HEK293T (cell line): ENCODE measurements at places on chromosomes 7 and 10.

GRCh38 chr10:68184546-68184945, 47.4 kb downstream of the ATOH7 start:
- no peak for DNase-seq

DNA sequence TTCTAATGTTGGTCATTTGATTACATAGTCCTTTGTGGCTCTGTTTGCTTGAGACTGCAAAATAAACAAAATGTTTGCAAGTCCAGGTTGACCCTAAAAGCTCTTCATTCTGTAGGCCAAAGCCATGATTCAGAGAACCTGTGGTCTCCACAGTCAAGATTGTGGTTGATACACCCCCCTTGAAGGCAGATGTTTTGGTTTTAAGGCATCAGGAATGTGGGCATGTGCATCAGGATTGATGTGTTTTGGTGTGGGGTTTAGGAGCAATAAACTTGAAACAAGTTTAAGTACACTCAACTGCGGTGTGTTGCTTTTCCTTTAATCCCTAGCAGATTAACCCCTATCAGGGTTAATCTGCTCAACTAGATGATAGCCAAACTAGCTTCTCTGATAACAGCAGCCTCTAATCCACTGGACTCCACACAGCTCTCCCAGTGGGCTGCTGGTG, 379.1 kb upstream of the GALNT17 start:
- DNase-seq, result no peak

- no peak for DNase-seq
These were observed 420 bp upstream of the MINPP1 start for GRCh38 chr10:87504307-87504639.

DNA sequence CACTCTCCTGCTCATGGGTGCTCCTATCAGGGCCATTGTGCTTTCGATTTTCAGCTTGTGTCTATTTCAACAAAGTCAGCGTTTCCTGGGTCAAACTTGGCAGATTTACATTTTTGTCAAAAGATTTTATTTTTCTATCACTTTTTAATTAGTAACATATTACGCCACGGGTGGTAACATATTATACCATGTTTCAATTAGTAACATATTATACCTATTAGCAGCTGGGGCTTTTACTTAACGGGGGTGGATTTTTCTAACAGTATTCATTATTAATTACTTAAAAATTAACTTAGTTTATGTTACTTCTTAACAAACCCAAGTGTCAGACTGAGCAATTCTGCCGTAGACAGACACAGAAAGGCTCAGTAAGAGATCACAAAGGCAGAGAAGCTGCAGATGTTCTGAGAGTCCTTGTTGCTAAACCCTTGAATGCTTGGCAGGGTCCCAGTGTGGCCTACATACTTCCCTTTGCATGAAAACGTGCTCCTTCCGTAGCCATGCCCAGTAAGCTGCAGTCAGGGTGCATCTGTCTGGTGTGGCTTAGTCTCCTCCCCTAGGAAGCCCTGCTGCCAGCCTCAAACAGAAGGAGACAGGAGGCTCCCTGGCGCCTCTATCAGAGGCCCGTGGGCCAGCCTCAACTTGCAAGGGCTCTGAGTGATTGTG, 263.1 kb upstream of the CXCL12 start:
- no peak for DNase-seq

GRCh38 chr10:62813981-62814380, 2.2 kb downstream of the EGR2 start:
- DNase-seq, result no peak

DNA sequence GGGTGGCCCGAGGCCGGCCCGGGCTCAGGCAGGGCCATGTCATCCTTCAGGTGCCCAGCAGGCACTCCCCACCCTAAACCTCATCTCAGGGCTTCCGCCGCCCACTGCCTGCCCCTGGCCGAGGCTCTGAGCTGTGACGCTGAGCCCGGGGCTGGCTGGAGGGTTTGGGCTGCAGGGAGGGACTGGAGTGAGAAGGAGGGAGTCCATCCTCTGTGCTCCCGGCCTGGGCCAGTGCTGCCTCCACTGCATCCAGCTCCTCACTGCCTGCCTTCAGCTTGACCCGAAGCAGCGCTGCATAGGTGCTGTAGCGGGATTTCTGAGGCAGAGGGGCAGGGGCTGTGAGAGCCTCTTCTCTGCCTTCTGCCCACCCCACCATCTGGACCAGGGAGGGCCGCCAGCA, 7.6 kb downstream of the NFKB2 start:
- no peak for DNase-seq

GRCh38 chr10:69069090-69070042, 18.5 kb upstream of the SRGN start:
- DNase-seq, result no peak

DNA sequence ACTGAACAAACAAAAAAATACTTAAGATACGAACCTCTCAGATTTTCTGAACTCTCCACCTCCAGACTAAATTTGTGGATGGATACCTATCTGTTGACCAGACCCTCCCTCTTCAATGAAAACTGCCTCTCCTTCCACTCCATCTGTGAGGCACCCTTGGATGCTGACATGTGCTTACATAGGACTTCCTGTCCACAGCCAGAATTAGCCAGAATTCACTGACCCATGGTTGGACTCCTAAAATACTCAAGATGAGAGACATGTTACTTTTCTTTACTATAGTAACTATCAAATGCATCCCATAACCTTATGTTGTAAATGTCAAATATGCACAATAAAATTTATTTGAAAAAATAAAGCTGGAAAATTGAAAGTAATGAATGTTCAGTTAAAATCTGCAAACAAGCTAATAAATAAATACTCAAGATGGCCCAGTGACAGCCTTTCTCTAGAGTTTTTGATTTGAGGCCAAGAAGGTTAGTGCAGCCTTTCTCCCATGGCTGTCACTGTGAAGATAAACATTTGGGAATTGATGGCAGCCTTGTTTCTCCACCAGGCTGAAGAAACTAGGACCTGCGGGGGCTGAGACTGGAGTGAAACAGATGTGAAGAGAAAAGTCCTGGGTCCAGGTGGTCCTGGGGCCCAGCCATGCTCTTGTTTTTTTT, 287.0 kb downstream of the ZEB1 start:
- DNase-seq, result no peak

GRCh38 chr7:41058986-41059741, 643.7 kb downstream of the INHBA start:
- no peak for DNase-seq

GRCh38 chr7:92313055-92313454, 67.3 kb downstream of the ANKIB1 start:
- no peak for DNase-seq

- no peak for DNase-seq
These were observed 237.1 kb upstream of the FAM3C start for GRCh38 chr7:121633186-121633585.

DNA sequence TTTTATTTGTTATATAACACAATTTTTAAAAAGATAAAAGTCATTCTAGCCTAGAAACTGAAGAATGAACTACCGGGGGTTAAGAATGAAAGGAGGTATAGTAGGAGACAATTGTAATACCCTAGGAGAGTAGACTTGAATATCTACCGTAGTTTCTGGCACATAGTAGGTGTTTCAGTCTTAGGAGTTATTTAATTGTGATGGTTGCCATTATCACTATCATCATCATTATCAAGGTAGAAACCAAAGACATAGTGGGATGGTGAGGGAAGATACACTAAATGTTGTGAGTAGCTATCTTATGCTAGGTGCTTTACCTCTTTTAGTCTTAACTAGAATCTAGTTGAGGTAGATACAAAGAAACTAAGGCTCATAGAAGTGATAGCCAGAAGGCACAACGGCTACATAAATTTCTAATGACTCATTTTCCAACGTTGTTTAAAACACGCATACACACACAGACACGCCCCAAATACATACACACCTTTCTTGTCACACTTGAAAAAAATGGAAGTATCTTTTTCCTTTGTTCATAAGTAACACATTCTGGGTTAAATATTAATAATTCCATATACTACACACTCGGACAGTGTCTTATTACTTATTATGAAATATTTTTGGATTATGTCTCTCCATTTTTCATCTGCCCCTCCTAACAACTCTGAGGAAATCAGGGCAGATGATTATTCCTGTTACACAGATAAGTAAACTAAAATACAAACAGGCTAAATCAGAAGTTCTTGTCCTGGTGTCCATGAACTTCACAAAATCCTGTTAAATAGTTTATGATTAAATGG, 2.0 kb upstream of the ANLN start:
- no peak for DNase-seq

DNA sequence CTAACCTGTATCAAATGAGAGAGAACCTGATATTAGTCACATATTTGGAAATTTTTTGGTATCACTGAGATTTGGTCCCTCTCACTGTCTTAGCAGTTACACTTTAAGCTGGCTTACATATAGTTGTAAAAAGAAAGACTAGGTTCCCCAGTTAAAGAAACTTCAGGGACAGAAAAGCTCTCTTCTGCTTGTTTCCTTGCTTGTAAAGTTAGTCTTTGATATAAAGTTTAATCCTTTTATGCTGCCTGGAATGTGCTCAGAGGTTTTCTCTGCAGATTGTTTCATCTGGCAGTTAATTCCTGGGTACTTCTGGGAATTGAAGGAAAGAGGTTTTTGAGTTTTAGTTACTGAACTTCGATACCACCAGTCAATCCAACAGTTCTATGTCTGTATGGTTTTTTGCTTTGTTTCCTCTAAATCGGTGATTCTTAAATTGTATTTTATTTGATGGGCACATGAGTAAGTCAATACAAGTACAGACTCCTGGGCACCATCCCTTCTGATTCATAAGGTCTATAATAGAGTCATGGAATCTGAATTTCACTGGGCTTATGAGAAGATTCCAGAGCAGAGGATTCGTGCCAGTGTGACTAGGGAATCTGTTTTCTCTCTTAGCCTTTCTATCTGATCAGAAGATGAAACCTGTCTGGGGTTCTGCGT, 1080.9 kb upstream of the C7orf33 start:
- no peak for DNase-seq

GRCh38 chr7:44673324-44673723, 66.9 kb downstream of the OGDH start:
- DNase-seq, result no peak

- DNase-seq, result no peak
These were observed 286.7 kb upstream of the FZD8 start for GRCh38 chr10:35928748-35929147.

DNA sequence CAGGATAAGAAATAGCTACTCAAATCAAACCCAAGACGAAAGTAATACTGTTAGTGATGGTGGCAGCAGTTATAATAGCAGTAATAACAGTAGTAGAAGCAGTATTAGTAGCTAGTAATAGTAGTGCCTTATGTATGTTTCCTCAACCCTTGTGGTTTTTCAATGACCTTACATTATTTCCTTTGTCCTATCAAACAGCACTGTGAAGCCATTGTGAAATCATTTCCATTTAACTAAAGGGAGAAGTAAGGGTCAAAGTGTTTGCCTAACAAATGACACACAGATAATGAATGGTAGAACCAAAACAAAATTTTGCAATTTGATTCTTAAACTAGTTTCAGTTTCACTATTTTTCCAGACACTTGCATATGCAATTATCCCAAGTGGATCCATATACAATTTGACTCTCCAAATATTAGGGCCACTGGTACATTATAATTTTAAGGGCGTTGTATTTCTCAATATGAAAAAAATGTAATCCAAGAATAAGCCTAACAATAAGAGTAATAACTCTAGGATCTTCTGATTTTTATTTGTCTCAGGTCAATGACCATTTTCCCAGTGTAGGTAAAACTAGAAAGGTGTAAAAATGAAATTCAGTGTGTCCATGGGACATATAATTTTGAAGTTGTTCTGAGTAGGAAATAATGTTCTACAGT, 33.7 kb upstream of the TMEM26 start:
- no peak for DNase-seq

GRCh38 chr7:49703881-49704280, 69.6 kb upstream of the VWC2 start:
- no peak for DNase-seq

DNA sequence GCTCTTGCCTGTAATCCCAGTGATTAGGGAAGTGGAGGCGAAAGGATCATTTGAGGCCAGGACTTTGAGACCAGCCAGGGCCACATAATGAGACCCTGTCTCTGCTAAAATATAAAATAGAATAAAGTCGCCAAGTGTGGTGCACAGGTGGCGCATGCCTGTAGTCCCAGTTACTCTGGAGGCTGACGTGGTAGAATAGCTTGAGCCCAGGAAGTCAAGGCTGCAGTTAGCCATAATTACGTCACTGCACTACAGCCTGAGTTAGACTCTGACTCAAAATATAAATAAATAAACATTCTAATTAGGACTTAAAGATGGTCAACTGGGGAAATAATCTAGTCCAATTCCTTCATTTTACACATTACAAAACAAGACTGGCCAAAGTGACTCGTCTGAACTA, 768 bp downstream of the CHCHD2 start:
- no peak for DNase-seq

DNA sequence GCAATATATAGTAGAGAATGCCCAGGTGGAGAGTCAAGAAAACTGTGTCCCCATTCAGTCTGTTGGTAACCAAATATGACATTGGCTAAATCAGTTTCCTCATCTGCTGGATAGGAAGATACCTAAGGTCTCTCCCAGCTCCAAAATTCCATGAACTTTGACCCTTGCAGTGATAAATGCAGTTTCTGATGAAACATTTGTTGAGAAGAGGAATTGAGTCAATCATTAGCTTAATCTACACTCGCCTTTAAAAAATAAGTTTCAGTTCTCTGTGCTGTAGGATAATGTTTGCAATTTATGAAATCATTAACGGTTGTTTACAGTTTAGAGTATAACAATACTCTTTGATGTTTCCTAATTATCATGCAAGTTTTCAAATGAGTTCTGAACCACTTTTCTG, 38.0 kb upstream of the SLC25A13 start:
- DNase-seq, result no peak

- DNase-seq, result no peak
These were observed 921.0 kb downstream of the GATA3 start for GRCh38 chr10:8975535-8975934.

GRCh38 chr7:44156453-44157010, 15.4 kb upstream of the MYL7 start:
- no peak for DNase-seq

GRCh38 chr10:72133517-72133916, 45.2 kb upstream of the SPOCK2 start:
- DNase-seq, result no peak

DNA sequence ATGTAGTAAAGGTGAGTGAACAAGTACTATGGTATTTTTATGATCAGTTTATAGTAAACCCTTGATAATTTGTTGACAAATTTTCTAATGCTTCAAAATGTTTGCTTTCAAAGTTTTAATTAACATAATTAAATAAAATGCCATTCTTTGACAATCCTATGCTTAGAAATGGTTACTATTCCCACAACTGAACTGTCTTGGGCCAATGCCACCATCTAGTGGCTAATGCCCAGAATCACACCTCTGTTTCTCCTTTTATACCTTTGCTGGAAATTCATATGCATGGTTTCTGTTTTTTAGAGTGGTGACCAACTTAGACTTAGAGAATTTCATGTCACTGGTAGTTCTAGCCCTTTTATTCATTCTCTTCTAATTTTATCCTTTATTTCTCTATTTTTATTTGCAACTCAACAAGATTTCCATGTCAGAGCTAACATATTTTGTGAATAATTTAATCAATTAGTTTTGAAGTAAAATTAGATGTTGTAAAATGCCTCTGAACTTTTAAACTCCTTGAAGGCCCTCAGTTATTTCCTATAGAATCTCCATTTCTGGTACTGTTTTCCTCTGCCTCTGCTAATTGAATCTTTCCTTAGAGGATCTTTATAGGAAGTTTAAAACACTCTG, 31.1 kb downstream of the PCGF5 start:
- peak; percentile 54 for DNase-seq
